ENCODE measurements at places on chromosomes 11 and 22. TPM values are rescaled to one million over a fixed set of nuclear protein-coding genes. Genes with fewer than 3 reads are reported as not detected.

The HPS5 gene
- 20.9 TPM for total RNA-seq

The OR51M1 gene
- not detected for total RNA-seq

DNA sequence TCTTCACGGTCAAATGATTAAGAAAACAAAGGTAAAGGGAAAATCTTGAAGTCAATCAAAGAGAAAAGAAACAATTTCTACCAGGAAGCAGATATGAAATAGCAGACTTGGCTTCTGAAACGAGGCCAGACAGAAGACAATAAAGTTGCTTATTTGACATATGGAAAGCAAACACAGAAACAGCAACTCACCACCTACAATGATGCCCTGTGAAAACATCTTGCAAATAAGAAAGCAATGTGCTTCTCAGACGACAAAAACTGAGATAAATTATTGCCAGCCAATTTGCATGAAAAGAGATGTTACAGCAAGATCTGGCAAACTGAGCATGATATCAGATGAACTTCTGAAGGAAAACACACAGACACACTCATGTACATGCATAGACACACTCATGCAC lies 45.9 kb upstream of the CTSC start:
- no peak for DNase-seq

- DNase-seq: no peak
These were observed 3.0 kb downstream of the MUS81 start for GRCh38 chr11:65862941-65863888.

The APOBEC3C gene
- 142 TPM for total RNA-seq

The ENDOD1 gene
- total RNA-seq: 25.9 TPM

DNA sequence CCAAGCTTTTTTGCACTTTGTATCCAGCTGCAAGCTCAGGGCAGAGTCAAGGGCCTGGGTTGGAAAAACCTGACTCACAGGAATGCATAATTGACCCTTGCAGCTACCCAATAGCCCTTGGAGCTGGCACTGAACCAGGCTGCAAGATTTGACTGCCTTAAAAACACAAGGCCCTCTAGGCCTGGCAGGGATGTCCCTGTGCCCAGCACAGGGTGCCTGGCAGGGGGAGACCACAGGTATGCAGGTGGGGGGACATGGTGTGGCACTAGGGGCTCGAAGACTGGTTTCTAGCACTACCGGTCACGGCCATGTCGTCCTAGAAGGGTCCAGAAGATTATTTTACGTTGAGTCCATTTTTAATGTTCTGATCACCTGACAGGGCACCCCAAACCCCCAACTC lies 30.2 kb downstream of the SBF1 start:
- no peak for DNase-seq

- DNase-seq: no peak
These were observed 10.1 kb downstream of the COA4 start for GRCh38 chr11:73866586-73866996.

The SCGB1A1 gene
- not detected for total RNA-seq

The STX5 gene
- 24.6 TPM for total RNA-seq

GRCh38 chr11:17471501-17471900 lies 5.1 kb downstream of the ABCC8 start:
- DNase-seq: no peak
